ENCODE measurements at places on chromosomes 16 and 17. TPM values are rescaled to one million over a fixed set of nuclear protein-coding genes. Genes with fewer than 3 reads are reported as not detected.
A peak's percentile ranks its signal among the peaks of the same experiment; 100 is the strongest.

NOG gene
- total RNA-seq: 0.91 TPM

SAMD14 gene
- 3.3 TPM for total RNA-seq

CTRB2 gene
- not detected for total RNA-seq

DNA sequence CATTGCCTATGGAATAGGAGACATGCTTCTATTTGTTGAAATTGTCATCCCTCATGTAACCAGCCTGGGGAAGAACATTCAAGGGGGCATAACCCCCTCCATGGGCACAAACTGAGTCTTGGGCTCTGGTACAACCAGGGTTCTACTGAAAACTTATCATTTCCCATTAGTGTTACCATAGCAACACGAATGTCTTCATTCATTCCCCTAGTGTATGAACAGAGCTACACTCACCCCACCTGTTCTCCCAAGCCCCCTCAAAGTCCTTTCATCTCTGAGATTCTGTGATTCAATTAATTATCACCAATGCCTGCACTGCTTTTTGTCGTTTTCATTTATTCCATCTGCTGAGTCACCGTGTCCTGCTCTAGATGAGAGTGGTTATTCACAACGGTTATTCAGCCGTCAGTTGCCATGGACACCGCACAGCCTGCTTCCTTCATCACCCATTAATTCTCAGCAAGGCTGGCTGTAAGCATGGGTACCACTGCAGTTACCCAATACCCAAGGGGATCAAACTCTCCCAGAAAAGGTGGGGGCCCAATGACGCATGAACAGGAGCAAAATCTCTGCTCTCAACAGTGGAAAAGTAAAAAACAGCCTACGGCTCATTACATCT is 1.6 kb upstream of the GAST start:
- H3K27ac ChIP-seq: no peak overlapping the region
- peaks cover 7% of the 10 kb centered on the region for H3K27me3 ChIP-seq
- H3K36me3 ChIP-seq: no peaks in the 10 kb centered on the region
- peaks cover 7% of the 10 kb centered on the region for H3K4me1 ChIP-seq
- no peak overlapping the region for H3K4me3 ChIP-seq

CD7 gene
- total RNA-seq: 1,007 TPM

MYH10 gene
- 23.7 TPM for total RNA-seq

- no peaks in the 10 kb centered on the region for H3K36me3 ChIP-seq
- DNase-seq: no peak
- no peak overlapping the region for H3K4me3 ChIP-seq
- no peaks in the 10 kb centered on the region for H3K27me3 ChIP-seq
- H3K4me1 ChIP-seq: no peaks in the 10 kb centered on the region
Measured at GRCh38 chr17:57699751-57700219, 45.3 kb downstream of the CCDC182 start.

DNA sequence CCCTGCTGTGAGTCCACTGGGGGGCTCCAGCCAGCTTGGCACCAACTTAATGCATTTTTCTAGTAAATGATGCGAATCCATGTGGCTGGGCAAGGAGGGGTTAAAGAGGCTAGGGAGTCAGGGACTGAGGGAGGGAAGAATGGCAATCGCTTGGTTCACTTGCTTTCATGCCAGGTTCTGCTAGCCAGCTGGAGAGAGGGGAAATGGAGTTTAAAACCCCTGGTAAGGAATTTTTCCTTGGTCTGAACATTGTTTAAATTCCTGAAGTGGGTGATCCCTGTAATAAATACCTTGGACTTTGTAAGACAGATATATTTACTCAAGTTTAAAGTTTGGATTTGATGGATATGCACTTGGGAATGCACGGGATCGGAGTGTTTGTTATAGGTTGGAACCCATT is 22.8 kb downstream of the ANKFN1 start:
- H3K27ac ChIP-seq: no peak overlapping the region
- no peak overlapping the region for H3K4me3 ChIP-seq
- H3K36me3 ChIP-seq: no peaks in the 10 kb centered on the region
- peaks cover 5% of the 10 kb centered on the region for H3K4me1 ChIP-seq
- no peak for DNase-seq
- peaks cover 9% of the 10 kb centered on the region for H3K27me3 ChIP-seq

GRCh38 chr16:77462894-77463293 is 28.1 kb upstream of the ADAMTS18 start:
- H3K4me3 ChIP-seq: no peak overlapping the region
- no peaks in the 10 kb centered on the region for H3K4me1 ChIP-seq
- peaks cover 5% of the 10 kb centered on the region for H3K27me3 ChIP-seq
- DNase-seq: no peak
- H3K36me3 ChIP-seq: no peaks in the 10 kb centered on the region

CACNA1H gene
- 0.48 TPM for total RNA-seq

GRCh38 chr17:80141463-80142165 is 5.3 kb downstream of the EIF4A3 start:
- no peaks in the 10 kb centered on the region for H3K27me3 ChIP-seq
- H3K4me3 ChIP-seq: no peak overlapping the region
- H3K36me3 ChIP-seq: peaks cover 27% of the 10 kb centered on the region
- H3K27ac ChIP-seq: peak overlapping the region; percentile 59
- H3K4me1 ChIP-seq: peaks cover 23% of the 10 kb centered on the region
- DNase-seq: no peak

CES2 gene
- total RNA-seq: 33.3 TPM

DNA sequence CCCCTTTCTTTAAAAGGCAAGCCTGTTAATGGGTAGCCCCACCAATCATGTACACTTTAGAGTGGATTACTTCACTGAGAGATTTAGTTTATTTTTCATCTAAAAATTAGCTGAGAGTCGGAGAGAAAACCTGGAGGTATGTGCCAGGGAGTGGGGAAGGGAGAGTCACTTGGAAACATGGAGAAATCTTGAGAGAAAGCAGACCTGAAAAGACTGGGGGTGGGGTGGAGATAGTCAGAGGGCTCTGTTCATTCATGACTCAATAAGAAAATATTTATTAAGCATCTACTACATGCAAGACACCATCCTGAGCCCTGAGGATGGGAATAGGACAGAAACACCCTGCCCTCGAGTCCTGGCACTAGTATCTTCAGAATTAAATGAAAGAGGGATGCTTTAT is 27.4 kb upstream of the RCVRN start:
- H3K4me3 ChIP-seq: no peak overlapping the region
- no peak overlapping the region for H3K27ac ChIP-seq
- DNase-seq: no peak
- H3K36me3 ChIP-seq: no peaks in the 10 kb centered on the region

DNA sequence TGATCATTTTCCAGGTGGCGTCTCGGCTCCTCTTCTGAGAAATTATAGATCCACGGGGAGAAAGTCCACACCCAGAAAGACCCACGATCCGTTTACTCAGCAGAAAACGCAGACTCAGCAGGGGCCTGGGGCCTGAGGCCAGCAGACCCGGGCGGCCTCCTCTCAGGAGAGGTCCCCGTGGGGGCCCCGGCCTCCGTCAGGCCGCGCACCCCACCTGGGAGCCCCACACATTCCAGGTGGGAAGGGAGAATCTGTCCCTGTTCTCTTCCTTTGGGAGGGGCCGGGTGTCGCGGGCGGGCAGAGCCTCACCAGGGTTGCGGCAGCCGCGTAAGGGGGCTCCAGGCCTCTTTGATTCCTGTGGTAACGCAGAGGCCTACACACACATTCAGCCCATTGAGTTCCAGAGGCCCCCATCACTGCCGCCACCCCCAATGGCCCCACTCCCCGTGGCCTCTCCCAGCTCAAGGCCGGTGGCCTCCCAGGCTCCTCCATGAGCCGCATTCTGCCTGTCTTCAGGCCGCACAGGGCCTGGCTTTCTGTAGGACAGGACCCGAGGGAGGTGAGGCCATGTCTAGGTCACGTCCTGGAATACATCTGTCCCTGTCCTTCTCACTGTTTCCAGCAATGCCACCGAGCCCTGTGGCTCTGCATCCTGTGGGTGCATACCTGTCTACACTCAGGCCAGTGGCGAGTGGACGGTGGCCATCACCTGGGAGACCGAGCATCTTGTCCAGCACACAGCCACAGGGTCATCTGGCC is 1.6 kb upstream of the IGFALS start:
- H3K27me3 ChIP-seq: no peaks in the 10 kb centered on the region
- H3K4me3 ChIP-seq: no peak overlapping the region
- no peaks in the 10 kb centered on the region for H3K4me1 ChIP-seq
- peaks cover 7% of the 10 kb centered on the region for H3K36me3 ChIP-seq
- no peak overlapping the region for H3K27ac ChIP-seq

DNA sequence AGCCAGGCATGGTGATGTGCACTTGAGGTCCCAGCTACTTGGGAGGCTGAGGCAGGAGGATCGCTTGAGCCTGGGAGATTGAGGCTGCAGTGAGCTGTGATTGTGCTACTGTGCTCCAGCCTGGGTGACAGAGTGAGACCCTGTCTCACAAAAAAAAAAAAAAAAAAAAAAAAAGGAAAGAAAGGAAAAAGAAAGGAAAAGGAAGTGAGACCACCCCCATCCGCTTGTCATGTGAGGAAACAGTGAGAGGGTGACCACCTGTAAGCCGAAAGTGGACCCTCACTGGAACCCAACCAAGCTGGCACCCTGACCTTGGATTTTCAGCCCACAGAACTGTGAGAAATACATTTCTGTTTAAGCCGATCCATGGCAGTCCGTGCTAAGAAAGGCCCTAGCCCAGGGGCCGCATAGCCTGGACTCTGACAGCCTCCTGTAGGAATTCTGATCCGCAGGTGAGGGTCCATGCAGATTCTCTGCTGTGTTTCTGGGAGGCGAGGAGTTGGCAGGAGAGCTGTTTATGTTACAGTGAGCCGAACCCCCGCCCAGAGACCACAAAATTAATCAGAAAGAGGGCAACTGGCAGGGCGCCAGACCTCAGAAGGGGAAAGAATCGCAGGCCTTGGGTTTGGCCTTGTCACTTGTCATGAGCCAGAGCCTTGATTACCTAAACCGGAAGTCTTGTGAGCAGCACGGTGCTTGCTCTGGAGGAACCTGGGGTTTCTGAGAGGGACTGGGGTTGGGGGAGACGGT is 945 bp downstream of the SGSH start:
- H3K4me1 ChIP-seq: peaks cover 27% of the 10 kb centered on the region
- peak; percentile 94 for DNase-seq
- H3K27me3 ChIP-seq: no peaks in the 10 kb centered on the region
- peak overlapping the region; percentile 57 for H3K27ac ChIP-seq
- H3K36me3 ChIP-seq: peaks cover 25% of the 10 kb centered on the region

- peaks cover 8% of the 10 kb centered on the region for H3K36me3 ChIP-seq
- DNase-seq: no peak
- no peaks in the 10 kb centered on the region for H3K27me3 ChIP-seq
- H3K4me1 ChIP-seq: no peaks in the 10 kb centered on the region
Measured at GRCh38 chr17:65985571-65985970, 206.4 kb downstream of the CEP112 start.

GRCh38 chr17:50631908-50632571 is 2.6 kb upstream of the ABCC3 start:
- peaks cover 7% of the 10 kb centered on the region for H3K4me1 ChIP-seq
- no peak for DNase-seq
- no peak overlapping the region for H3K4me3 ChIP-seq
- peaks cover 76% of the 10 kb centered on the region for H3K27me3 ChIP-seq

- peak; percentile 2 for DNase-seq
- H3K36me3 ChIP-seq: no peaks in the 10 kb centered on the region
- no peak overlapping the region for H3K4me3 ChIP-seq
- H3K4me1 ChIP-seq: peaks cover 14% of the 10 kb centered on the region
Measured at GRCh38 chr17:6546069-6546718, 10.2 kb downstream of the PITPNM3 start.

CA7 gene
- total RNA-seq: not detected

CLEC10A gene
- total RNA-seq: not detected

Measured in activated T-cell treated with anti-CD3 and anti-CD28 coated beads, Interleukin-2, amount 50 U/mL, for 72 hours (primary cell).